Stimulated activated CD4-positive, alpha-beta T cell treated with anti-CD3 and anti-CD28 coated beads, Interleukin-15, amount 100 ng/mL, for 1 hour (primary cell): ENCODE measurements at places on chromosomes 2 and 18.

- no peak for DNase-seq
Measured at GRCh38 chr2:42872721-42873120, 80.3 kb upstream of the HAAO start.

GRCh38 chr2:189580241-189580651, 340 bp downstream of the SLC40A1 start:
- DNase-seq, result no peak

- DNase-seq, result no peak
Measured at GRCh38 chr2:106812841-106813240, 73.1 kb downstream of the ST6GAL2 start.

DNA sequence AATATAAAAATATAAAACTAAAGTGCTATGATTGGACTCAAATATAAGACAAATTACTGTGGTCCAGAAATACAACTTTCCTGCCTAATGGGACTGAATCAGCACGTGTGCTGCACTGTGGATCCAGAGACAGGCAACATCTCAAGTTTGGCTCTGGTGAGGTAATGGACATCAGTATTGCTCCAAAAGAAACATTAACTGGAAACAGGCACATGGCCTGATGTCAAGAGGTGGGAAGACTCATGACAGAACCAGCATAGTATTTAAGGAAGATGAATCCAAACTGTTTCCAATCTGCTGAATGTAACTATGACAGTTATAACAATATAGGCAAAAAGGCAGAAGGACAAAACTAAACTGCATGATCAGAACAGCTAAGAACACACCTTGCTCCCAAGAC, 354.6 kb downstream of the FSIP2 start:
- DNase-seq, result no peak

DNA sequence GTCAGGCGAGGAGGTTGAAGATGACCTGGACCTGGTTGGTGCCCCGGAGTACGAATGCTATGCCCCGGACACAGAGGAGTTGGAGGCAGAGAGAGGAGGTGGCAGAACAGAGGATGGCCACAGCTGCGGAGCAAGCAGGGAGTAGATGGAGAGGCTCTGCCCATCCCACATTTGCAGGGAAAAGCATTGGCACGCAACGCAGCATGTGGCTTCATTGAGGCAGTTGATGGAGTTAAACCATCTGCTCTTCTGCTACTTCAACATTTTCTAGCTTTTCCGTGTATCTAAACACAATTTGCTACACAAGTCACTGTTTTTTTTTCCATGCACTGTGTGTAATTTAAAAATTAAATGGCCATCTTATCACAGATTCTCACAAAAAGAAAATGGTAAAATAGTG, 11.8 kb downstream of the RBFA start:
- DNase-seq, result no peak

DNA sequence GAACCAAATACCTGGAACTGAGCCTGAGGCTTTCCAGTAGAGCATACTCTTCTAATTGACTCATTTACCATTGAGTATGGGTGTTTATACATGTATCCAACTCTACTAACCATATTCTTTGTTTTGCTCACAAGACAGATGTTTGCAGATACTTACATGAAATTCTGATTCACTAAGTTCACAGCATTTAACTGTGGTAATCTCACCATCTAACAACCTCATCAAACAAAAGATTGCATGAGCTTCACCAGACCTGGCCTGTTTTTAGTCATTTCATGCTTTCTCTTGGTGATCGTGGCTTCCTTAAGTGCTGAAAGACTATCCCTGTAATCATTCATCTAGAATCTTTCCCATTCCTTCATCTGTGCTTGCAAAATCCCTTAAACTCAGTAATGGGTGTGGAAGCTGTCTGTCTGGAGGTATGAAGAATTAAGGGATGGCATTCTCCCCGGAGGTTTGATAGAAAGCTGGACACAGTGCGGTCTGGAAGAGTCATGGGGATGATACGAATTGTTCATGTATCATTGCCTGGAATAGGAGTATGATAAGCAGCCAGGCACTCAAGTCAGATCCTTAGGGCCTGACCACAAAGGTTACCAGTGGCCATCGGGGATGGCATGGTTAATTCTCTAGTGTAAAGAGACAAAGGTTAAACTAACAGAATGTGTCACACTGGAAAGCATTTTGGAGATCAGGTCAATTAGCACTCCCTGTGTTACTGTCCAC, 42.0 kb upstream of the IL1R1 start:
- no peak for DNase-seq

DNA sequence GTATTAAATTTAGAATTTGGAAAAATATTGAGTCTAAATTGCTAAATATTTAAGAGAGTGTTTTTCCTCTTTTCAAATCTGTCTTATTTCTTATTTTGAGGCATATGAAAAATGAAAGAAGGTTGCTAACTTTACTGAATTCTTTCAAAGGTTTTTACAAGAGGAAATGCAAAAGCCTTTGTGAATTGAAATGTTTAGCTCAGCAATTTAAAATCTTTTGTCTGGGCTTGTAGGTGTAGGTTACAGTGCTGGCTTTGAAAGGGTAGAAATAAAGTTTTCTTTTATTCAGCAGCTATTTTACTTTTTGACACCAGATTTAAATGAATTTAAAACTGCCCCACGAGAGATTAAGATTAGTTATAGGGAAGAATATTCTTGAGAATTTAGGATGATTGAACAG, 192.0 kb downstream of the CDH7 start:
- no peak for DNase-seq

DNA sequence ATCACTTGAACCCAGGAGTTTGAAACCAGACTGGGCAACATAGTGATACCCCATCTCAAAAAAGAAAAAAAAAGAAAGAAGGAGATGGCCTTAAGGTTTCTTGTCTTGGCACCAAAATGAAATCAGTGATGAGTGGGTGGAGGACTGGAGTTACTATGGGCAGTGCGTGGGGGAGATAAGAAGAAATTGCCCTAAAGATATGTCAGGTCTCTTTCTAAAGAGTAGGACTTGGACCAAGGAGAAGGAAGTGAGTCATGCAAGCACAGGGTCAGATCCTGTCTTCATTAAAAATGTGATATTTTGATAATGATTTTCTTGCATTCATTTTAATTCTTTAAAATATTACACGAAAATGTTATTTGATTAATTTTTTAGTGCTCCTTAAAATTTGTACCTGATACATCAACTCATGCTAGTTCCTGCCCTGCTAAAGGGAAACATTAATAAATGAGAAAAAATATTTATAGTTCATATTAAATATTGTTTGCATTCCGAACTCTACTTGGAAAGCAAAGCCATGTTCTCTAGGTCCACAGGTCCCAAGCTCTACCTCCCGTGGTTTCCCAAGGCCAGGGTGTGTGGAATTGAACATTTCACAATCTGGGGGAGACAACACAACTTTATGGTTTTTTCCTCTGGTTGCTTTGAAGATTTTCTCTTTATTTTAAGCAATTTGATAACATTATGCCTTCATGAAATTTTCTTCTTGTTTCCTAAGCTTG, 62.6 kb upstream of the CTLA4 start:
- no peak for DNase-seq

- no peak for DNase-seq
Measured at GRCh38 chr2:218031261-218031660, 28.5 kb upstream of the TNS1 start.

- DNase-seq, result no peak
Measured at GRCh38 chr2:172829229-172829628, 93.6 kb downstream of the RAPGEF4 start.

GRCh38 chr18:57798713-57799373, 4.3 kb downstream of the ATP8B1 start:
- no peak for DNase-seq

GRCh38 chr2:136505462-136505861, 259.9 kb upstream of the THSD7B start:
- DNase-seq, result no peak
